Activated CD4-positive, alpha-beta T cell treated with anti-CD3 and anti-CD28 coated beads, Interleukin-2, amount 50 U/mL, for 1 hour (primary cell): ENCODE measurements at places on chromosomes 11 and 22.

- no peak for DNase-seq
These were observed 3.8 kb downstream of the ZBTB16 start for GRCh38 chr11:114063149-114063828.

DNA sequence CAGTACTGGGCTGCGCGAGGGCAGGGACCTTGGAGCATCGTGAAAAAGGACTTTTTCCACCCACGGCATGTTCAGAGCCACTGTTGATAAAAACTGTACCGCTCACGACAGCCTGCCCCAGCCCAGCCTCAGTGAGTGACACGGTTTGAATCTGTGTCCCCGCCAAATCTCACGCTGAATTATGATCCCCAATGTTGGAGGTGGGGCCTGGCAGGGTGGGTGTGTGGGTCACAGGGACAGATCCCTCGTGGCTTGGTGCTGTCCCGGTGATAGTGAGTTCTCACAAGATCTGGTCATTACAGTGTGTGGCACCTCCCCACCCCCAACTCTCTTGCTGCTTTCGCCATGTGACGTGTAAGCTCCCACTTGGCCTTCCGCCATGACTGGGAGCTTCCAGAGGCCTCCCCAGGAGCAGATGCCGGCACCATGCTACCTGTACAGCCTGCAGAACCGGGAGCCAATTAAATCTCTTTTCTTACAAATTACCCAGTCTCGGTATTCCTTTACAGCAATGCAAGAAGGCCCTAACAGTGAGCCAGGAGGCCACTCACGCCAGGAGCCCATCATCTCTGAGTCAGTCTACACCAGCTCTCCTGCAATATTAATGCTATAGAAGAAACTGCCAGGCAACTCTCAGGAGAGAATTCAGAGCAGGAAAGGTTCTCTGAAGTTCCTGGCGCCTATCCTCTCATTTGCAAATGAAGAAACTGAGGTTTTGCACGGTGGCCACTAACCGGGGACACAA is 1.3 kb downstream of the TOLLIP start:
- DNase-seq = no peak

DNA sequence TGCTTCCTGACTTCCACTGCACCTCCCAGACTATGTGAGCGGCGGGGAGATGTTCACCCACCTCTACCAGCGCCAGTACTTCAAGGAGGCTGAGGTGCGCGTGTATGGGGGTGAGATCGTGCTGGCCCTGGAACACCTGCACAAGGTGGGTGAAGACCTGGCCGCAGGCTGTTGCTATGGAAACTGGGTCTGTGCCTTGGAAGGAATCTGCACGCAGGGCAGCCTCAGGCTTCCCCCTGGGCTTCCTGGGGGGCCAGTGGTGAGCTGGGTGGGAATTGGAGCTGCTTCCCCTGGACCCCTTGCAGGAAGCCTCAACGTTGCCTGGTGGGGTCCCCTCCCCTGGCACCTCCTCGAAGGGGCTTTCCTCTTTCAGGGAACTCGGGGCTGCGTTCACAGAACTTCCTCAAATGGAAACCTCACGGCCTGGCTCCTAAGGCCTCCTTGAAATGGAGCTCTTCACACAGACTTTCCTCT is 1.5 kb downstream of the RPS6KA4 start:
- no peak for DNase-seq

- DNase-seq = no peak
These were observed 1.8 kb downstream of the YWHAH start for GRCh38 chr22:31945971-31946680.

DNA sequence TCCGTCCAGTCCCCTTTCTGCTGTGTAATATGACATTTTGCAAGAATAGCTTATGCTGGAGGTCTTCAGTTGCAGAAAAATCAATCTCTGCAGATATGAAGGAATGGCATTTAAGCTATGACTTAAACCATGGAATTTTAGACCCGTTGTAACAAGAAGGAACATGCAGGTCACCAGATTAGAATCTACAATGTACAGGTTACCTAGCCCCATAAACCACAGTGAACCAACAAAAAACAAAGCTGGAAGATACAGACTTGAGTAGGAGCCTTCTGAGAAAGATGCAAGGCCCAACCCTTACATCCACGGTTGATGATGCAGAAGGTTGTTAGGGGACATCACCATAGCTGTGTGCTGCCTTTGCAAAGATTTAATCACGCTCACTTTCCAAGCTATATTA is 132.5 kb downstream of the WT1 start:
- no peak for DNase-seq

GRCh38 chr11:134481933-134482527 is 70.0 kb upstream of the B3GAT1 start:
- DNase-seq = no peak

GRCh38 chr11:79312617-79313529 is 128.0 kb downstream of the TENM4 start:
- DNase-seq = no peak

DNA sequence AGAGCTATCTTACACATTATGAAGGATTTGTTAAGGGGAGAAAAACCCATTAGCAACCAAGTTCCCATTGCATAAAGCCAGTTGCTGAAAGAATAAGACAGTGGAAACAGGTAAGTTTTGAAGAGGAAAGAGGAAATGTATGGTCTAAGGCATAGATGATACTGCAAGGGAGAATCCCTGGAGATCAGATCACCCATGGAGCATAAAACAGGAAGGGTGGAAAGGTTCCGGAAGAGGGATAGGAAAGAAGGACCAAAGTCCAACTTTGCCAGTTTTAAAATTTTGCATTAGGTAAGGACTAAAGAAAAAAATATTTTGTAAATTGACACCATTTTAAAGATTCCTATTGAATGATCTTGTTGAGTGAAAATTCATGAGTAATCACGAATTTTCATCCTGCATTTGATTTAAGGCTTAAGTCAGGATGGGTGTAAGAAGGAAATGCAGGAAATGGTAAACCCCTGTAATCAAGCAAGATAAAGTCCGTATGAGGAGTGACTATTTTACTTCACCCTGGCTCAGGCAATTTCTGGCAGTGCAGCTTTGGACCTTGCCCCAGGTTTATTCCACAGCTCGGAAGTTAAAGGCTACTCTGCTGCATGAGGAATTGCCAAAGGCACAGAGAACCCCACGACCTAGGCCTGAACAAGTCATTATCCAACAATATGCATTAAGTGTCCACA is 70.9 kb downstream of the CCDC34 start:
- no peak for DNase-seq

DNA sequence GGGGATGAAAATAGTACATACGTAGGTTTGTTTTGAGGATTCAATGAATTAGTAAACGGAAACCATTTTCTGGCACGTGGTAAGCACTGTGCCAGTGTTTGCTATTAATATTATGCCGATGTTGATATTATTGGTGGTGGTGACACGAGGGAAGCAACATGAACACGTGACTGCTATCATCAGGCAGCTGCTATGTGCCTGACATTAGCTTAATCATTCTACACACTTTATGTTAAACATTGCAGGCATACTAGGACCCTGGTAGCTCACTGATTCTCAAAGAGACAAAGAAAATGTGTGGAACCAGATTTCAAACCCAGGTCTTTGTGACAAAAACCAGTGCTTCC is 656 bp downstream of the SRRD start:
- DNase-seq = no peak

GRCh38 chr22:22462813-22463567 is 45.6 kb downstream of the ZNF280B start:
- no peak for DNase-seq

GRCh38 chr11:70901951-70902521 is 350.3 kb downstream of the SHANK2 start:
- no peak for DNase-seq
